ENCODE measurements at places on chromosomes 2 and 18. TPM values are rescaled to one million over a fixed set of nuclear protein-coding genes. Genes with fewer than 3 reads are reported as not detected.

- H3K36me3 ChIP-seq: no peaks in the 10 kb centered on the region
- H3K4me3 ChIP-seq: no peak overlapping the region
- no peaks in the 10 kb centered on the region for H3K4me1 ChIP-seq
- no peak for DNase-seq
Measured at GRCh38 chr2:64295326-64296139, 151.3 kb upstream of the PELI1 start.

DNA sequence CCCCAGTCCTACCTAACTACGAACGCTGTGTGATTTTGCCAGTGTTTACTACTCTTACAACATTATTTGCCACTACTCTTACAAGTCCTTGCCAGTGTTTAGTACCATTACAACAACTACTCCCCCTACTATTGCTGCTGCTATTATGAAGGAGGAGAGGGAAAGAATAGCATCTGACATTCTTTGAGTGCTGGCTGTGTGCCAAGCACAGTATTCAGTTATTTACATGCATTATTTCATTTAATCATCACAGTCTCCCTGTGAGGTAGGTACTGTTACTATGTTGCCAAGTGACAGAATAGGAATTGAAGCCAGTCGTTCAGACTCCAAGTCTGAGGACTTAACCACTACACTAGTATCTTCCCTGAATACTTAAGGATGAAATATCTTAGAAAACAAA is 185.9 kb upstream of the FOSL2 start:
- no peak overlapping the region for H3K4me3 ChIP-seq
- H3K36me3 ChIP-seq: peaks cover 13% of the 10 kb centered on the region
- H3K27ac ChIP-seq: no peak overlapping the region
- DNase-seq: no peak

- DNase-seq: no peak
- H3K4me3 ChIP-seq: peak overlapping the region; percentile 55
Measured at GRCh38 chr2:67974559-67975430, 88.0 kb downstream of the C1D start.

- no peak overlapping the region for H3K27ac ChIP-seq
- no peak overlapping the region for H3K4me3 ChIP-seq
- H3K4me1 ChIP-seq: no peaks in the 10 kb centered on the region
Measured at GRCh38 chr2:237194906-237195305, 109.2 kb downstream of the COPS8 start.

INHBB gene
- total RNA-seq: not detected

GRCh38 chr2:86031151-86031550 is 74.5 kb downstream of the POLR1A start:
- H3K4me3 ChIP-seq: no peak overlapping the region
- no peak for DNase-seq
- H3K27me3 ChIP-seq: no peaks in the 10 kb centered on the region
- peaks cover 21% of the 10 kb centered on the region for H3K4me1 ChIP-seq
- H3K36me3 ChIP-seq: peaks cover 85% of the 10 kb centered on the region

DNA sequence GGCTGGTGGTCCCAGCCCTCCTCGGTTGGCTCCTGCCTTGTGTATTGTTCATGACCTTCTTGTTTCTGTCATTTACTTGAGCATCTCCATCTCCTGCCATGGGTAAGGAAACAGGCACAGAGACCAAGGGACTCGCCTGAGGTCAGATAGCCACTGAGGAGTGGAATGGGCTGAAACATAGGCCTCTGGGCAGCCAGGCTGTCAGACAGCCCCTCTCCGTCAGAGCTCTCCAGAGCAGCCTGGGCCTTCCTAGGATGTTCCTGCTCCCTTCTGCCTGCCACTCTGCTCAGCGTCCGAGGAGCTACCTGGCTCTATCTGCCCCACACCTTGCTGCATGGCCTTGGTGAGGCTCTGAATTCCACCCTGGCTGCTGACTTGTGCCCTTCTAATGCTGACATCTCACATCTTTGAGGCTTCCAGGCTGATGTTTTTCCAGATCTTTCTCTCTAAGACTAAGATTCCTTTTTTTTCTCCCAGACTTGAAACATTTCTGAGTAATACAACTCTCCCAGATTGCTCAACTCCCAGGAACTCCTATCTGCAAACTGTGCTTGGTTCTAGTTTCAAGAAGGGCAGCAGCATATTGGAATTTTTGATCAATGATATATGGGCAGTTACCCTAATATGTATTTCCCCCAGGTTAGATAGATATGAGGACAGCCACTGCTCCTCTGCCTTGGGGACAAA is 67.7 kb downstream of the MCFD2 start:
- no peak overlapping the region for H3K4me3 ChIP-seq
- peaks cover 12% of the 10 kb centered on the region for H3K4me1 ChIP-seq
- H3K36me3 ChIP-seq: no peaks in the 10 kb centered on the region
- peaks cover 6% of the 10 kb centered on the region for H3K27me3 ChIP-seq
- H3K27ac ChIP-seq: no peak overlapping the region
